Left ventricle myocardium superior (tissue), 1 donor: ENCODE measurements at places on chromosomes 4 and X.

DNA sequence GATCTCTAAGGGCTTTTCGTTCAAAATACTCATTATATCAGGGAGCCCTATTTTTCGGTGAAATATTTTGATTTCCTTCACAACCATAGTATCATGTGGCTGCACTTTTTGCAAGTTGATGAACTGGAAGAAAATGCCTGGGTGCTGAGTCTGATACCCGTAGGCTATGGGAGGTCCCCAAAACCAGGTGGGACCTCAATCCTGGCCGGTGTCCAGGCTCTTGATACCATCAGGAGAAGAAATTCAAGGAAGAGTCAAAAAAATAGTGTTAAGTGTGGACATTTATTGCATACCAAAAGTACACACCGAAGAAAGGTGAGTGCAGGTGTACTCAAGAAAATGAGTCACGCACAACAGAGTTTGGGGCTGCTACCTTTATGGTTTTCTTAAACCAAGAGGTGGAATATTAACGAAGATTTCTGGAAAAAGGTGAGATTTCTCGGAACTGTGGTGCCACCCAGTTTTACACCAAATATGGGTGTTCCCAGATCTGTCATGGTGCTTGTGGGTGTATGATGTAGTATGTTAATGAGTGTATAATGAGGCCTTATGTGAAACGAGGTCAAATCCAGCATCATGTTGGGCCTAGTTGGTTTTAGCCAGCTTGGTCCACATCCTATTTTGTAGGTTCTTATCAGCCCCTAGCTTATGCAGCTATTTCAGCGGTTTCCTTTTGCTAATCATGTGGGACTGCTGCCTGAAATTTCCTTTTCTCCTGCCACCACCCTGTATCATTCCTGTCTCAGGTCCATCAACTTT is 29.9 kb downstream of the VCX2 start:
- DNase-seq, result no peak

DNA sequence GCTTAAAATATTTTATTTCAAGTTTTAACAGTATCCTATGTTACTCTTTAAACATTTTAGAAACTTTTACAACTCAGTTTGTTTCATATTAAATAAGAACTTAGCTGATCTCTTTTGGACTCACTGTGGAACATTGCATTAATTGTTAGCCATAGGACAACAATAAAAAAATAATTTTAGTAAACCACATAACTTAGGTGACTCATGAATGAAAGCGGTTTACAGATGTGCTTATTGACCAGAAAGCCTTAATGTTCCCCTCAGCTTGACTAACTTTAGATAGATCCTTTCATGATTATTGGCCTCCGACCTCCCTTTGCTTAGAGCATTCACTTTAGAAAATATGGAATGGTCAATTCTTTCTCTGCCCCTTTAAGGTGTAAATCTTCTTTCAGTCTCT is 783.5 kb upstream of the MAGEB2 start:
- no peak for DNase-seq

- DNase-seq, result peak; percentile 80
Measured at GRCh38 chr4:95548738-95549245, at the start of gene UNC5C. Gene UNC5C, minus strand, starts transcription at chr4:95548973.

DNA sequence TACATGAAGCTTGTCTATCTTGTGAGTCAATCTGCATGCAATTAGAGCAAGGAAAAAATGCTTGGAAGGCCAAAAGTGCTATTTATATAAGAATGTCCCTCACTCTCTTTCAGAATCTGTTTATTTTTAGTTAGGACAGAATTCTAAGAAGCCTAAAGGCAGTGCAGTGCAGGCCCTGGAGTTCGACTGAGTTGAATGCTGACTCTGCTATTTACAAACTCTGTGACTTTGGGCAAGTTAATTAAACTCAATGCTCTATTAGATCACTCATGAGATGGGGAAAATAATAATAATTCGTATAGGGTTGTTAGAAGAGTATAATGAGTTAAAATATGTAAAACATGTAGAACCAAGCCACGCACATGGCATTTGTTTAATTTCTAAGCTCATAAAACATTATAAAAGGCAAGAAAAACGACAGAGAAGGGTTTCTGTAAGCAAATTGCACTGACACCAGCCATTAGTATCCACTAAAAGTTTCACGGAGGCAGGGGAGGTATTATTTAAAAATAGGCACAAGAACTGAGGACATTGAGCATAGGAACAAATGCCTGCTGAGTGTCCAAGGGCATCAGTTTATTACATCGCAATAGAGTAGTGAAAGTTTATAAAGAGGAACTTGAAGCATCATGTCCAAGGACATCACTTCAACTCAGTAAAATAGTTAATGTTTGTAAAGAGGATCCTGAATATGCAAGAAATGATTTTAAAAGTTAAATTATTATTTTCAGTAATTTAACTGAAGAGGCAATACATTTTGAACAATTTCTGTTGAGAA is 115.0 kb upstream of the INPP4B start:
- no peak for DNase-seq

DNA sequence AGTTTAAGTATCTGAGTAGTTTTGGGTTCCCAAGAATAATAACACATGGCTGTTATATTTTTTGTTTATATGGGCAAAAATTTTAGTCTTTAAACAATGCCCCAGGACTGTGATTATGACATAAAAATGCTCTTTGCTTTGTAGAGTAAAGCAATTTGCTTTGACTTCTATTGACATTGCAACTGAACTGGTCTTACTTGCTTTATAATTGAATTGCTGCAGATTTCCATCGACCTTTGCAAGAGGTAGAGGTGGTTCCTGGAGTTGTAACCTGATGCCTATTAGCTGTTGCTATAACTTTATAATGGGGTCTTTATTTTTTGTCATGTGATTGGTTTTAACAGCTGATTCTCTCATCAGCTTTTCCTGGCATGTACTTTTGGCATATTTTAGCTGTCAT is 302.9 kb downstream of the ARHGAP10 start:
- DNase-seq, result no peak
